ENCODE measurements at places on chromosomes 16 and 17. TPM values are rescaled to one million over a fixed set of nuclear protein-coding genes. Genes with fewer than 3 reads are reported as not detected.

DNA sequence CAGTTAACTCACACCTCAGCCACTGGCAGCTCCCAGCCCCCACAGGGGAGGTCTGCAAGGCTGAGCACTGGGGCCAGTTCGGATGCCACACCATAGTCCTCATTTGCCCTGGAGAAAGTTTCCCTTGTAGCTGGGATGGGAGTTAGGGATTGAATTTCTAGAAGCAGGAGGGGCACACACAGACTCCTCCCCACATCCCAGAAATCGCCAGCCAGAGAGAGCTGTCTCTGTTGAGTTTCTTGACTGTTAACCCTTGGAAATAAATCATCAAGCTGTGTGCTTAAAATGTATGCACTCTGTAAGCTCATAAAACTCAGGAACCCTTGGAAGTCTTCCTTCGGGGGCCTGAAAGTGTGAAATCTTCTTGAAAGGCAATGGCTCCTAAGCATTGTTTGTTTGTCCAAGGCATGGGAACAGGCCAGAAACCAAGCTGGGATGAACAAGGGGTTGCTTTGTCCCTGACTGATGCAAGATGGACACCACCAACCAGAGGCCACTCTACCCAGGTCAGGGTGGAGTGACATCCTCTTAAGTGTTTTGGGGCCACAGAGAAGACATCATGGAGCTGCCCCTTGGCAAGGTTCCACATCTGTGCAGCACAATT is 394 bp upstream of the PRM3 start:
- H3K4me3 ChIP-seq: no peak overlapping the region
- no peaks in the 10 kb centered on the region for H3K4me1 ChIP-seq
- H3K27me3 ChIP-seq: peaks cover 2% of the 10 kb centered on the region
- DNase-seq: no peak
- no peaks in the 10 kb centered on the region for H3K36me3 ChIP-seq

The NACA2 gene
- not detected for total RNA-seq

The DHRS7C gene
- not detected for total RNA-seq

The ST6GALNAC1 gene
- total RNA-seq: 0.48 TPM

All from activated T-helper 2 cell treated with anti-CD3 and anti-CD28 coated beads, Interferon-gamma antibody, Interleukin-2, Interleukin-4, amounts not matched to agents 10 μg/mL and 5 μg/mL and 100 μg/mL, durations not matched to agents 14 hours and 24 hours and 36 hours (primary cell).